T-helper 17 cell (primary cell): ENCODE measurements at places on chromosomes 1 and 21.
A peak's percentile ranks its signal among the peaks of the same experiment; 100 is the strongest.

DNA sequence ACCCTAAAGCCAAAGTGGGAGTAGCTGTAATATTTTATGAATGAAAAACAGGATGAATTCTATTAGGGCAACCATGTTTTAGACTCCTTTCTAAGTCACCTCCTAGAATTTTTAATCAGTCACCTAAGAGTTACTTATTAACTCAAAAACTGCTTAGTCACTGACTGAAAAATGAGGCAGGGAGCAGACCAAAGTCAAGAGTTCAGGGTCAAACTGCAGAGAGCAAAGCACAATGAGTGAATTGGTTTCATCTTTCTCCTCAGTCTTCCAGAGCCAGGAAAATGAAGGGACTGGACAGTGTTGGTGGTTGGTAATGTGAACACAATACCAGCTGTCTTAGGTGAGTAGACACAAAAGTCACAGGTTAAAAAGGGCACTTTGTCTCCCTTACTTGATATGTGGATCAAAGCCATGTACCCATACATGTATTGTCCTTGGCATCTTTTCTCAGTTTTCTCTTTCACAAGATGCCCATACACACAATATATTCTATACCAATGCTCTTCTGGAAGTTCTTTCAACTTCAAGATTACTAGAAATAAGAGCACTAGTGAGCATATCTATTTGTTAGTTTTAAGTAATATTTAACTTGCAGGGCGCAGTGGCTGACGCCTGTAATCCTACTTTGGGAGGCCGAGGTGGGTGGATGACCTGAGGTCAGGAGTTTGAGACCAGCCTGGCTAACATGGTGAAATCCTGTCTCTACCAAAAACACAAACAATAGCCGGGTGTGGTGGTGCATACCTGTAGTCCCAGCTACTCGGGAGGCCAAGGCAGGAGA, 42.2 kb downstream of the ATP1B1 start:
- no peak for DNase-seq
- H3K4me3 ChIP-seq, result no peak overlapping the region
- peaks cover 3% of the 10 kb centered on the region for H3K36me3 ChIP-seq
- no peak overlapping the region for H3K27ac ChIP-seq

- no peaks in the 10 kb centered on the region for H3K27me3 ChIP-seq
- no peaks in the 10 kb centered on the region for H3K36me3 ChIP-seq
- no peak overlapping the region for H3K27ac ChIP-seq
- no peaks in the 10 kb centered on the region for H3K4me1 ChIP-seq
- no peak for DNase-seq
Measured at GRCh38 chr1:72366466-72366865, 84.1 kb upstream of the NEGR1 start.

- H3K4me3 ChIP-seq, result no peak overlapping the region
- peaks cover 2% of the 10 kb centered on the region for H3K4me1 ChIP-seq
- H3K27ac ChIP-seq, result no peak overlapping the region
- peaks cover 20% of the 10 kb centered on the region for H3K27me3 ChIP-seq
Measured at GRCh38 chr1:202085682-202086373, 36.9 kb upstream of the GPR37L1 start.

DNA sequence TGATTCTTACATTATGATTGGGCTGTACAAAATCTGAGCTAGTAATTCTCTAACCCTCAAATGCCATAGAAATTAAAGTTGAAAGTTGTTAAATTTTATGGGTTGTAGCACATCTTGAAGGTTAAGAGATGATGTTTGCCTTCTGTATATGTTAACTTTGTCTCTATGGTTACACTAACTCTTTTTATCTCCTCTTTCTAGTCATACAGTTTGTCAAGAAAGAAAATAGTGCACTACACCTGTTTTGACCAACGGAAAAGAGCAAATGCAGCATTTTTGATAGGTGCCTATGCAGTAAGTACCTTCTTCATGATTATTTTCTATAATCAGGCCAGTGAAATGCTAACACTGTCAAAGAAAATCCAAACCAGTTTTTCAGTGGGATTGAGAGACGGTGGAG, 38.2 kb downstream of the CDC14A start:
- DNase-seq, result no peak
- H3K27me3 ChIP-seq, result no peaks in the 10 kb centered on the region
- H3K4me1 ChIP-seq, result peaks cover 63% of the 10 kb centered on the region
- peak overlapping the region; percentile 80 for H3K4me3 ChIP-seq

GRCh38 chr21:31397939-31398338, 53.9 kb upstream of the TIAM1 start:
- H3K27me3 ChIP-seq, result no peaks in the 10 kb centered on the region
- peaks cover 34% of the 10 kb centered on the region for H3K4me1 ChIP-seq
- DNase-seq, result peak; percentile 11

DNA sequence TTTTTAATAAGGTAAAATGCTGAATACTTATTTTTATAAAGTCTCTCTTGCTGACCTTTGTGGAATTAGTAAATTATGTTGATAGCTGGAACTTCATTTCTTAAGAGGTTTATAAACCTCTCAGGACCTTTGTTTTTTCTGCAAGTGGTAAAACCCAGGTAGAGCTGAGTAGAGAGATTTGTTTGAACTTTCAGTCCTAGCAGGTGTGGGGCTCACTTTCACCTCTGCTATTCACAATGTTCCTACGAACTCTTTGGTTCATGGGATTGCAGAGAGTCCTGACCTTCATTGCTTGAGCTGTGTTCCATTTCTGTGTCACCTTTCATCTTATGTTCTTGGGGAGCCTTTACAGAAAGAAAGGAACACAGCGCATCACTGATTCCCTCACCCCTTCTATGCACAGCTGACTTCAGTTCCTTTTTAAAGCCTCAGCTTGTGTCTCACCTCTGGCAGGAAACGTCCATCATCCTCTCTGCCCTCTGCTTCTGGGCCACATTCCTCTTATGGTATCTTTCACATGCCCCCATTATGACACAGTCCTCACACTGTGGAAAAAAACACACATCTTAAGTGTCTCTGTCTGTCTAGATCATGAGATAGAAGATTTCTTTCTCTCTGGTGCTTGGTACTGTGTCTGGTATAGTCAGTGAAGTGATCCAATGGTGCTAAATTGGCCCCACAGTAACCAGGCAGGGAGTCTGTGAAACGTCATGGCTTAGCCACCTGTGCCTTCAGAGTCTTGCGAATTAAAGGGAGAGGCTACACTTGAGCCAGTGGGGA, 262.5 kb upstream of the B3GALT2 start:
- H3K4me1 ChIP-seq, result peaks cover 11% of the 10 kb centered on the region
- H3K27ac ChIP-seq, result peak overlapping the region; percentile 94
- H3K4me3 ChIP-seq, result peak overlapping the region; percentile 78
- no peaks in the 10 kb centered on the region for H3K27me3 ChIP-seq

- DNase-seq, result no peak
- H3K4me1 ChIP-seq, result no peaks in the 10 kb centered on the region
- H3K36me3 ChIP-seq, result no peaks in the 10 kb centered on the region
- peaks cover 44% of the 10 kb centered on the region for H3K27me3 ChIP-seq
- H3K4me3 ChIP-seq, result no peak overlapping the region
Measured at GRCh38 chr1:61501971-61502916, 222.7 kb downstream of the TM2D1 start.

DNA sequence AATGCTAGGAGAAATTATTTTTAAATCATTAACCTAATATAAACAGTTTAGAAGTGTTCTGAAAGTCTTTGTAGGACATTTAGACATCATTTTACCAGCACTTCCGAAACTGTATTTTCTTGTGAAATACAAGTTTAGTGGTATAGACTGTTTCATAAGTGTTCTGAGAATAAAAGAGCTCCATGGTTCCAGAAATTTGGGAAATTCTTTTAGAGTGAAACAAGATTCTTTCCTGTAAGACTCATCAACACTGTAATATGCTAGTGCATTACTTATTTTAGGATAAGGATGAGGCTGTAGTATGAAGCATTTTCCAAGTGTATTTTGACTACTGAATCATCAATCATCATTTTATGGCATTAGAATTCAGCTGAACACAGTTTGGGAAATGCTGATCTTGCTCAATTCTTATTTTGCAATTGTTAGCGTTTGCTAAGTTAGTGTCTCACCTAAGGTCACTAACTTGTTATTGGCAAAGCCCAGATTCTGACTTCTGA, 73.4 kb downstream of the CEP350 start:
- H3K4me1 ChIP-seq, result peaks cover 10% of the 10 kb centered on the region
- H3K4me3 ChIP-seq, result no peak overlapping the region
- peaks cover 10% of the 10 kb centered on the region for H3K36me3 ChIP-seq
- DNase-seq, result no peak

DNA sequence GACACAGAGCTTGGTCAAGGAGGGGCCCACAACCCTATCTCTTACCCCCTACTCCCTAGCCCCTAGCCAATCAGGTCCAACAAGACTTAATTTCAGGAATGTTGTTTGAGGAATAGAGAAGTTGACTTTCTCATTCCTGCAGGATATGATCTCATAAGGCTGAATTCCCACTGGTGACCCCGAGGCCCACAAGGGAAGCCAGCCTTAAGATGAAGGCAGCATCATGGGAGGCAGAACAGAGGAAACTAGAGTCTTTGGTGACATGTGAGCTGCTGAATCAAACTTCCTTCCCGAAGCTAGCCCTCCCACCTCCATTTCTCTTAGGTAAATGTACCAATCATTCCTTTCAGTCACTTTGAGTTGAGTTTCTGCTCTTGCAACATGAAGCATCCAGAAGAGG, 9.1 kb upstream of the PDIK1L start:
- no peak overlapping the region for H3K27ac ChIP-seq
- DNase-seq, result no peak
- peaks cover 9% of the 10 kb centered on the region for H3K4me1 ChIP-seq
- no peaks in the 10 kb centered on the region for H3K36me3 ChIP-seq
- H3K27me3 ChIP-seq, result peaks cover 5% of the 10 kb centered on the region

DNA sequence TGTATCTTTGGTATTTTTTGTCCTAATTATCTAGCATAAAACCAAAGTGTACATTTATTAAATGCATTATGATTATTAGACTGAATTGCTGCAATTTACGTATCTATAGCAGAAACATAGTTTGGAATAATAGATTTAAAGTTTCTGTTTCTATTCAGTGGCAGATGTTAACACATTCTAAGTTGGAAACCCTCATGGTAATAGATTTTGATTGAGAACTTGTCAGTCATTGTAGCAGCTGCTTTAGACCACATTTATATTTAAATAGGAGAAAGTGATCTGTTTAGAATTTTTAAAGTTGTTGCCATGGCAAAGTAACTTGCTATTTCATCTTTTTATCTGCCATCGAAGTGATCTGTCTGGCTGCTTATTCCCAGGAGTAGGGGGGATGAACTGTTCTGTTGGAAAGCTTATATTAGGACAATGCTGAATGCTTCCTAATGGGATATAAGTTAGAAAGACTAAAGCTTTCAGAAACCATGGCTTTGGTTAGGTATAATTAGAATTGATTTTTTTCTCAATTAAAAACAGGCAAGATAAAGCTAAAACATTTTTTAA, 61.6 kb downstream of the HS2ST1 start:
- H3K4me1 ChIP-seq, result peaks cover 4% of the 10 kb centered on the region
- H3K27me3 ChIP-seq, result no peaks in the 10 kb centered on the region
- H3K4me3 ChIP-seq, result no peak overlapping the region
- no peaks in the 10 kb centered on the region for H3K36me3 ChIP-seq

DNA sequence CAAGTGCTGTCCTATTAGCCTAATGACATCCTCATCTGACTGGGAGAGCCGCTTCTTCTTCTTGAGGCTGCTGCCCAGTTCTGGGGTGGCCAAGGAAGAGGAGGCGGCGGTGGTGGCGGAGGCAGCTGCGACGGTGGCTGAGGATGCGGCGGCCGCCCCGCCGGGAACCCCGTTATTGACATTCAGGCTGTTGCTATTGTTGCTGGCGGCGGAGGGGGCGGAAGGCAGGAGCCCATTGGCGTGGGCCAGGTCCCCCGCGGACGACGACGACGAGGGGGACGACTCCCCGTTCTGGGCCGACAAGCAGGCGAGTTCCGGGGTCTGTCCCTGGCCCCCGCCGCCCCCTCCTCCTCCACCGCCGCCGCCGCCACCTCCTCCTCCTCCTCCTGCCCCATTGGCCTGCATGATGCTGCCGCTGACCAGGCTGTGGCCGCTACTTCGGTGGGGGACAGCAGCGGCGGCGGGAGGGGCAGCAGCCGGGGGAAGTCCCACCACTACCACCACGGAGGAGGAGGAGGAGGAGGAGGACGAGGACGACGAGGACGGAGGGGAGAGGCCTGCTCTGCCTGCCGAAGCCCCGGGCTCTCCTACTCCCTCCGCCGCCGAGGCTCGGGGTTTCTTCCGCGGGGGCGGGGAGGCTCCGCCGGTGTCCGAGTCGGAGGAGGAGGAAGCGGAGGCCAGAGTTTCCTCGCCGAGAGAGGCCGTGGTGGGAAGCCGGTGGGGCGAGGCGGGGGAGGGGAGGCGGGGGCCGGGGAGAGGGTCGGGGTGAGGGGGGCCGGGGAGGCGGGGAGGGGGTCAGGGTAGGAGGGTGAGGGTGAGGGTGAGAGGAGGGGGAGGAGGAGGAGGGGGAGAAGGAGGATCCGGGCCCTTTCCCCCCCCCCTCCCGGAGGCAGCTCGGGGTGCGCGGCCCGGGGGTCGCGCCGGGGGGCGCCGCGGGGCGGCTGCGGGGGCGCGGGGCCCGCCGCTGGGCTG, 610 bp downstream of the WDR26 start:
- peaks cover 42% of the 10 kb centered on the region for H3K4me1 ChIP-seq
- DNase-seq, result peak; percentile 46
- peak overlapping the region; percentile 97 for H3K4me3 ChIP-seq

DNA sequence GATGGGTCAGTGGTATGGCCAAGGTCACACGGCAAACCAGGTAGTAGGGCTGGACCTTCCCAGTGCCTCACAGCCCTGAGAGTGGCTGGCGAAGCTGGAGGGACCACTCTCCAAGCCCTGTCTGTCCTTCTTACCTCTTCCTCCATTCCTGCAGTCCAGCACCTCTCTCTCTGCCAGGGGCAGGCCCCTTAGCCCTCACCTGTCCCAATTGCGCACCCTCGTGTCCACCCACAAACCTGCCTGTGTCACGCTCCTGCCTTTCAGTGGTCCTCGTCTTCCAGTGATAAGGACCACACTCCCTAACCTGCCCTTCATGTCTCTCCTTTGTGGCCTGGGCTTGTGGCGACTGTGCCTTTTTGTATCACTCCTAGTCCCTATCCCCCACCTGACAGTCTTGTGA, 3.4 kb downstream of the PODN start:
- H3K4me1 ChIP-seq, result peaks cover 11% of the 10 kb centered on the region
- no peak overlapping the region for H3K27ac ChIP-seq
- peaks cover 3% of the 10 kb centered on the region for H3K36me3 ChIP-seq
- peaks cover 51% of the 10 kb centered on the region for H3K27me3 ChIP-seq
- no peak overlapping the region for H3K4me3 ChIP-seq

DNA sequence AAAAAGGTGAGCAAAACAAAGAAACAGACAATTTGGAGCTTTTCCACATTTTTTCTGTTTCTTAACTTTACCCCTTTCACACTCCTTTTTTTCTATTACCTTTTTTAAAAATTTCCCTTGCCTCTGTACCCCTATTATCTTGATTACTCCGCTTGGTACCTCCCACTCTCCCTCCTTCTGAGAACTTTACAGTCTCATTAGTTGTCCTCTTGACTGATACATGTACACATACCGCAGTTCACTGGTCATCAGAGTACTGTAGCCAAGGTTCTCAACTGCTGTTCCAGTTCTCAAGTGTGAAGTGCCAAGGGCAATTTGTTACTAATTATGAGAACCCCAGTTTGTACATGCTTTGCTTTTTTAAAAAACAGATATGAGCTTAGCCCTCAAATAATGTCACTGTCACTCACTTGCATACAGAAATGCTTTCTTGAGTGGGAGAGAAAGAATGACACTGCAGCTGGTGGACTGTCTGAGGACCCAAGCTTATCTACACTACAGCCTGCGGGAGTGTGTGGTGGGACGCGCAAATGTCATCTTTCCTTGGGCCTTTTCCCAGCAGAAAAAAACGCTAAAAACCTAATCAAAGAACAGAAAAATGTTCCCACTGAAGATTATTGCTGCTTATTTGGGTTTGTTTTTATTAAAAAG, 160.8 kb downstream of the DISP1 start:
- no peak overlapping the region for H3K27ac ChIP-seq
- DNase-seq, result no peak
- no peaks in the 10 kb centered on the region for H3K36me3 ChIP-seq
- no peak overlapping the region for H3K4me3 ChIP-seq
- no peaks in the 10 kb centered on the region for H3K27me3 ChIP-seq
